ENCODE measurements at places on chromosomes 4 and X.

GRCh38 chr4:134911941-134912340, 710.4 kb upstream of the PABPC4L start:
- DNase-seq, result no peak

- DNase-seq, result no peak
These were observed 41.9 kb upstream of the RELL1 start for GRCh38 chr4:37728064-37728463.

- no peak for DNase-seq
These were observed 155.3 kb upstream of the DDIT4L start for GRCh38 chr4:100345585-100345984.

- DNase-seq, result no peak
These were observed 103.3 kb upstream of the KIT start for GRCh38 chr4:54554339-54554990.

DNA sequence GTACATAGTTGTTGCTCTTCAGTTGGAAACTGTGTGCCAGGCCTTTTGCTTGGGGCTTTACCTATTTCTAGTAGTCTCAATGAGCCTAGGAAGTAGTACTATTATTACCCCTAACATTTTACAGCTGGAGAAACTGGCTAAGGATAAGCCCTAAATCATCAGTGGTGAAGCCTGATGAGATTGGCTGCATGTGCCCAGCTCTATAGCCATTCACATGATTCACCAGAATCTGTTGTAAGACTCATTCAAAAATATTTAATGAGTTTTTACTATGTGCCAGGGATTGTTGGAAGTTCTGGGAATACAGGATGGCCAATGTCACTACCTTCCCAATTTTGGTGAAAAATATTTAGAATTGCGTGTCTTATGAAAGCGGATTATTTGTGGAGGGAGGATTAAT, 2.8 kb downstream of the KIT start:
- no peak for DNase-seq

- DNase-seq, result no peak
These were observed 98.3 kb downstream of the BMPR1B start for GRCh38 chr4:94856030-94856429.

- no peak for DNase-seq
These were observed 364.7 kb downstream of the PCDH7 start for GRCh38 chr4:31084806-31085416.

DNA sequence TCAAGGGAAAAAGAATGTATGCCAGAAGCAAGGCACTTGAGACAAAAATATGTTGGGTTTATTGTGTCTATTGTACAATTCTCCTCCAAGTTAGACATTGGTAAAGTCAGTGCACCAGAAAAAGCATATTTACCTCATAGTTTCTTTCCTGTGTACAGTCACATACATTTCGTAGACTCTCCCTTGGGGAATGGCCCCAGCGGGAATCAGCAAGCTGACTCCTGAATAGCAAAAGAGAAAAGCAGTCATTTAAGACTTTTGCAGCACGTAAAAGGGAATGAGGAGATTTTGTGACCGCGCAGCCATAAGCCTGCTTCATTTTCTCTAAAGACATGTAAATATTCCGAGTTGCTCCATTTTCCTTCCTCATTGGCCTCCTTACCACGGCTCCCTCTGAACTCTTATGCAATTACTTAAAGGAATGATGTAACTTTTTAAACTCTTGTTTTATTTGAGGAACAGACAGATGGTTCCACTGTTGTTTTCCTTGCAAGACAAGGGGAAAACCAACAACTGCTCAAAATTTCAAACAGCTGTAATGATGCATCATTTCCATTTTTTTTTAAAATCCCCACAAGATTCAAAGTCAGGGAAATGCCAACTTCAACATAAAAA, 332.7 kb downstream of the UNC5C start:
- DNase-seq, result no peak

- no peak for DNase-seq
These were observed 83.1 kb upstream of the VCX start for GRCh38 chrX:7759830-7760229.

GRCh38 chrX:17788956-17789562, 51.8 kb downstream of the SCML1 start:
- no peak for DNase-seq

GRCh38 chr4:171024720-171025303, 788.4 kb upstream of the GALNTL6 start:
- no peak for DNase-seq

DNA sequence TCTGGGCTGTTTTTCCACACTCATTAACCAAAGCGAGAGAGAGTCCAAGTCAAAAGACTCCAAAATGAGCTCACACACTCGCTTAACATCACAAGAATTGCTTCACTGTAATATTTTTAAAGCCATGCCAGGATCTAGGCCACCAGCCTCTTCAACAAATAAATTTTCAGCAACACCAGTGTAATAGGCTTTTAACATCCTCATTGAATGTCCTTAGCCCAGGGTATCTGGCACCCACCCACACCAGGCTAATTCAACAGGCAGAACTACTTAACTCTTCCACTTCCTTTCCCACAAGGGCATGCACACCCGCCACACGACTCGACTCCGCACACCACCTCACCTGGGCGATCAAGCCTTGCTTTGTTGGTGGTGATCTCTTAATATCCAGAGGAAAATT, 34.2 kb downstream of the FAT1 start:
- no peak for DNase-seq

- DNase-seq, result no peak
These were observed 43.3 kb downstream of the ENOPH1 start for GRCh38 chr4:82473621-82474164.

GRCh38 chr4:133270021-133270570, 121.0 kb downstream of the PCDH10 start:
- no peak for DNase-seq

- DNase-seq, result no peak
These were observed 125.4 kb downstream of the CPE start for GRCh38 chr4:165504184-165504583.

GRCh38 chr4:26573389-26573794, 10.5 kb upstream of the TBC1D19 start:
- DNase-seq, result no peak

Data from GM06990 (cell line).